CMK (cell line): ENCODE measurements at places on chromosomes 1 and 21.

- DNase-seq, result no peak
Measured at GRCh38 chr1:62613325-62613727, 16.0 kb downstream of the ANGPTL3 start.

DNA sequence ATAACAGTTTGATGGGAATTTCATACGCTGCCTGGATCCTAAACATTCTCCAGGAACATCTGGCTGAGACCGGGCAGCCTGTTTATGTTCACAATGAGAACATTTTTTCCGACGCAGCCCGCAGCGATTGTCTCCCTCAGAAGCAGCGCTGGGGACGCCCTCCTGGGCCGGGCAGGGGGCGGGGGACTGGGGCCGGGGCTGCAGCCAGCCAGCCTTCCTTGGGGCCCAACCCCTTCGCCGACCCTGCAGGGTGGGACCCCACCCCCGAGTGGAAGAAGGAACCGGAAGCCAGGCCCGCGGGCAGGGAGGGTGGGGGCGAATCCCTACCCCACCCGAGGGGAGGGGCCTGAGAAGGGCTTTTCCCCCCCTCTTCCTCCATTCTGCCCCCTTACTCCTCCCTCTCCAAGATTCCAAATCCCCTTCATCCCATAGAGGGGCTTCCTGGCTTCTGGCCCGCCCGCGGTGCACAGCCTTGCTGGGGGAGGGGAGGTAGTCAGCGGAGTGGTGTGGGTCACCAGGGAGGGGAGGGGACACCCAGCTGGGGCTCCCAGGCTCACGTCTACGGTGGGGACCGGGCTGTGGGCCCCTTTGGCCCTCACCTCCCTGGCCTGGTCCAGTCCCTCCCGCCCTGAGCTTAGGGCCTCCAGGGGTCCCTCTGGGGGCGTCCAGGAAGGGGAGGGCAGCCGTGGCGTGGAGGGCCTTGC lies 60.6 kb downstream of the WNT9A start:
- no peak for DNase-seq

DNA sequence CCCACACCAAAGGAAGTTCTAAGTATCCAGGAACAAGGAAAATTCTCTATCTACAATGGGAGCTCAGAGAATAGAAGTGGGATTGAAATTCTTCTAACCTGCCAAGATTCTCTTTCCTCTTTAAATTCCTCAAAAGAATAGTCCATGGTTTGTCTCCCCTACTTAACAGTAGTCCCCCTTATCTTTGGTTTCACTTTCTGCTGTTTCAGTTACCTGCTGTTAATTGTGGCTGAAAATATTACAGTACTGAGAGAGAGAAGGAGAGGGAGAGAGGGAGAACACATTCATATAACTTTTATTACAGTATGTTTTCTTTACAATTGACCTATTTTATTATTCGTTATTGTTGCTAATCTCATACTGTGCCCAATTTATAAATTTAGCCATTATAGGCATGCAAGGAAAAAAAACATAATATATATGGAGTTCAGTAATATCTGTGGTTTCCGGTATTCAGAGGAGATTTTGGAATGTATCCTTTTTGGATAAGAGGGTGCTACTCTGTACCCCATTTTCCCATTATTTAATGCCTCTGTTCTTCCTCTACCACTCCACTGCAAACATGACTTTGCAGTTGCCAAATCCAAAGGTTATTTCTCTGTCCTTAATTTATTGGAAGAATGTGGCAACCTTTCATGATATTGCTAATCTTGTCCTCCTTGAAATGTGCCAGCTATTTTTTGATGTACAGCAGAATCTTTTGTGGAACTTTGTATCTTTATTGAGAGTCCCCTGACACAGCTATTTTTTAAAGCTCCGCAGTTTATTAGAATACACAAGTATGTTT lies 68.0 kb downstream of the USP25 start:
- no peak for DNase-seq

GRCh38 chr1:113701429-113701828 lies 57.9 kb downstream of the PHTF1 start:
- no peak for DNase-seq

GRCh38 chr21:31928656-31929055 lies 55.8 kb downstream of the HUNK start:
- no peak for DNase-seq

GRCh38 chr21:24577301-24577700 lies 1030.0 kb downstream of the MRPL39 start:
- no peak for DNase-seq
